ENCODE measurements at places on chromosomes 5 and 9.
A peak's percentile ranks its signal among the peaks of the same experiment; 100 is the strongest.

DNA sequence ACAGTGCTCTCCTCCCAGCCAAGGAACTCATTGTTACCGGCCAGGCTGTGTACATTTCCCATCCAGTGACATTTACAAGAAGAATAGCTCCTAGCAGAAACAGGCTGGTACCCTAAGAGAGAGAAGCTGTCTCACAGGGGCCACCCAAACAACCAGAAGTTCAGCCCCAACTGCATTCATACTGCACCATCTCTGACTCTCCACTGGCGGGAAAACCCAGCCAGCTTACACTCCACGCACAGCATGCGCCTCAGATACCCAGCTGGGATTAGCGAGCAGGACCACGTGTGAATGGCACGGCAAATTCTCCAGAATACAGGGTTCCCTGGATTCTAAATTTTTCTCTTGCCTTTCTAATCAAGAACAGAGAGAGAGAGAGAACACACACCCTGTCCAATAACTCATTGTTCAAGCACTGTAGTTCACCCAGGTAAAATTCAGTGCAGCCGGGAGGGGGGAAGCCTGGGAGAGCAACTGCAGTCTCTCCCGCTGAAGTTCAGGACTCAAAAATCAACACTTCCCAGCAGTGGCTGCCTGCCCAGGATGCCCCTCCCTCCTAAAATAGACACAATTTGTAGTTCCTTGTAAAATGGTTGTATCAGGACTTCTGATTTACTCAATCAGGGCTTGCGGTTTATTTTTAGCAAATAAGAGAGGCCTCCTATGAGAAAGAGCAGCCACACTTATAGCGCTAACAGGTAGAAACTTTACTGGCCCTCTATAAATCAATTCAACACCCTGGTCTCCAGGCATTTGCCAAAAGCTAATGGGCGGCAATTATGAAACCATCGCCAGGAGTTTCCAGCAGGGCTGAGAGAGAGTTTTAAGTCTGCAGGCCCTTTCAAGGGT, 2.2 kb downstream of the COL23A1 start:
- no peak for DNase-seq

- no peak for DNase-seq
Observed at GRCh38 chr5:157648275-157648990, 3.8 kb downstream of the SOX30 start.

DNA sequence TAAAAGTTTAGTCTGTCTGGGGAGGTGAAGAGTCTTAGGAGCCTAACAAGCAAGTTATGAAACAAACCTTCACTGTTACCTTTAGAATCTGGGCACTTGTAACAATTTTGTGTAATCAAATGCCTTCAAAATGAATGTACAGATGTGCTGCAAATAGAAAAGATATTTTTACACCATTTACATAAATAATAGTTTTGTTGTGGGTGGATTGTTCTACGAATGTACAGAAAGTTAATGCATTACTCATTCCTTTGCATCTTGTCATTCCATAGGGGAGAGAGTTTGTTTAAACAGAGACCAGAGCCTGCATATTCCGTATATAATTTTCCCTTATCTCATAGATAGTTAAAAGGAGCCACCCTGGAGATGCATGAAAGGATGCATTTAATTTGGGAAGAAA, 576.9 kb upstream of the SGCD start:
- DNase-seq, result no peak

DNA sequence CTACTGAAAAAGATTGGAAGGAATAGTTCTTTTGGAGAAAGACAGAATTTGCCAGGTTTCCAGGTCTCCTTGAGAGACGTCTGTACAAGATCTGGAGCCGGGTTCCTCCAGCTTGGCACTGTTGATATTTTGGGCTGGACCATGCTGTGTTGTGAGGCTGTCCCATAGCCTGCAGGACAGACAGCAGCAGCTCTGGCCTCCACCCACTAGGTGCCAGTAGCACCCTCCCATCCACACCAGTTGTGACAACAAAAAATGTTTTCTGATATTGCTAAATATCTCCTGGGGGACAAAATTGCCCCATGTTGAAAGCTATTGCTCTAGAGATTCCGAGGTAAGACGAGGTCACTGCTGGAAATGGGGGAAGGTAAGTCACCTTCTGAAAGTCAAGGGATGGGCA, 287.7 kb upstream of the DAP start:
- no peak for DNase-seq

DNA sequence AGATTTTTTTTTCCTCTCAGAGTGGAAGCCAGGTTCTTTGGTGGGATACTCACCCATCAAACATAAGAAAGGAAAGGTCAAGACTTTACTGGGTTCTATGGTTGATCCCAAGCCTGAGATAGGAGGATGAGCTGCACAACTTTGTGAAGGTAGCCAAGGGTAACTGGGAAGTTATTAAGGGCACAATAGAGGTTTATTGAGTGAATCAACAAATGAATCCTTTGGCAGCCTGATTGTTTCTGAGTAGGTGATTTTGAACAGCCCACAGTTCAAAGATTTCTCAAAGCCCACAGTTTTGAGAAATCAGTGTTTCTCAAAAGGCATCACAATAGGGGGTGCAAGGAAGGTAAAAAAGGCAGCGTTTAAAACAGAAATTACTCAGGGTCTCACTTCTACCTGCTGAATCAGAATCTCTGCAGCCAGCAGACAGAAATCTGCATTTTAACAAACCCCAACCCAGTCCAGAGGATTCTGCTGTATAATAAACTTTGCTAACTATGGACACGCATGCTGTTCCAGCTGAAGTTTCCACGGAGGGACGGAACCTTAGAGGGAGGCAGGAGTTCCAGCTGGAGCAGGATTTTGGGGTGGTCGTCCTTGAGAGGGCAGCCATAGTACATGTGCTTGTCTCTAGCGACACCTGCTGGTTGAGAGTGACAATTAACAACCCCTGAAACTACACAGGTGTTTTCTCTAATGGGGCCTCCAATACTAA, 32.7 kb upstream of the FSD1L start:
- DNase-seq, result peak; percentile 51

DNA sequence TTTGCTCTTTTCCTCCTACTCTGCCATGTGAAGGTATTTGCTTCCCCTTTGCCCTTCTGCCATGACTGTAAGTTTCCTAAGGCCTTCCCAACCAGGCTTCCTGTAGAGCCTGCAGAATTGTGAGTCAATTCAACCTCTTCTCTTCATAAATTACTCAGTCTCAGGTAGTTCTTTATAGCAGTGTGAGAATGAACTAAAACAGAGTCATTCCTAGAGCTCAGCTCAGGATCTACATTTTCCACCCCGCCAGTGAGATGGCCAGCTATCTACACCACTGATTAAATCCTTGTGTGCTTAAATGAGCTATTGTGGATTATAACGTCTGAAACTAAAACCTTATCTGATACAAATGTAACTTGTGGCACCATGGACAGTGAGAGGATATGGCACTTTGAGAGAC, 55.0 kb downstream of the FRMD3 start:
- DNase-seq, result no peak

DNA sequence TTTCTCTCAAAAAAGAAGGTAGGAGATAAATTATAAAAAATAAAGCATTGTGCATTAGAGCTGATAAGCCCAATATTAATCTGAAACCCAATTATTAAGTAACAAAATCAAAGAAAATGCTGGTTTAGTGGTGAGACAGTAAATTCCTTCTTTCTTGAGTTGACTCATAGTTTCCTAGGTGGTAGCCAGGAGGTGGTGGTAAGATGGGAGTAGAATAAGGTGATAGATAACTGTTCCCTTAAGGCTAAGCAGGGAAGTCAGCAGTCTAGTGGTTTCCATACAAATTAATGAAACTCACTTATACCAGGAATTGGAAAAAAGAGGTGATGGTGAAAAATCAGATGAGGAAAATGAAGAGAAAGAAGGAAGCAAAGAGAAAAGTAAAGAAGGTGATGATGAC, 23.2 kb downstream of the LYSMD3 start:
- DNase-seq, result no peak

DNA sequence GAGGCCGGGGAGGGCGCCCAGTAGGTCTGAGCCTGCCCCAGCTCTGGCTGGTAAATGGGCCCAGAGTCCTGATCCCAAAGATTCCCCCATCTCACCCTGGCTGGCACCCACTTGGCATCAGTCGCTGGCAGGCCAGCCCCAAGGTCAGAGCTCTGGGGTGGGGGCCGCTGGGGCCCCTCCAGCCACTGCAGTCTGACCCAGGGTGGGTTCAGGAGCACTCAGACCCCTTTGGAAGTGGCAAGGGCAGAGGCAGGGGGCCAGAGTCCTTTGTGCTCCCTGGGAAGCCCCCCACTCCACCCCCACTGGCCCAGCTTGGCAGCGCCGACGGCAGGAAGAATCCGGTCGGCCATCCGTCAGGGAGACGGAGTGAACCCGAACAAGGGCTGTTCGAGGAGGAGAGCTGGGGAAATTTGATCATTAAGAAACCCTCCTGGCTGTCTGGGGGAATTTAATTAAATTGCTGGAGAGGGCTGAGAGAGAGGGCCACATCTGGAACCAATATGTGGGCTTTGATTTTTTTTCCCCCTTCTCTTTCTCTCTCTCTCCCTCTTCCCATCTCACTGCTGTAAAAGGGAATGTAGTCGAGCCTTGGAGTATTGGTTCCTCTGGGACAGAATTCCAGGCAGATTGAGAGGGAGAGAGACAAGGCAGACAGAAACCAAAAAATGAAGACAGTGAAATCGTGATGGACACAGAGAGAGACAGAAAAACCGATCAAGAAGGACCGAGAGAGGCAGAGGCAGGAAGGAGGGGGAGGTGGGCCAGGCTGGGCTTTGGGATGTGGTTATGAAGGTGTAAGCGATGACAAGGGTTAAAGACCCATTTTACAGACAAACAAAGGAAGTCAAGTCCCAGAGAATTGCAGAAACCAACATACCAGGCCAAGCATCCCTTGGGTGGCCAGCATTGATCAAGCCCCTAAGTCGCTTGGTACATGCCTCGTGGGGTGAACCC, 8.1 kb upstream of the ASB6 start:
- DNase-seq, result no peak

GRCh38 chr9:135921749-135922310, 14.5 kb upstream of the CAMSAP1 start:
- DNase-seq, result no peak

GRCh38 chr5:135064235-135064570, 30.2 kb upstream of the PITX1 start:
- no peak for DNase-seq

GRCh38 chr5:146828385-146828784, 50.2 kb downstream of the PPP2R2B start:
- DNase-seq, result no peak

DNA sequence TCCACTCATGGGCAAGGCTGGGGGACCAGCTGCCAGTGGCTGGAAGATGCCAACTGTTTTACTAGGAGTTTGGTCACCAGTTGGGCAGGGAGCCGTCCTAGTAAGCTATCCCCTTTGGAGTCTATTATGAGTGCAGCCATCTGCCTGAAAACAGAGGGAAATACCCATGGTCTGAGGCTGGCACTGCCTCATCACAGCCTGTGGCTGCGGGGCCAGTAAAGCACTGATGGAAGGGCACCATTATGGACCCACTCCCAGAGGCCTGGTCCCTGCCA, 187.2 kb upstream of the PANK3 start:
- DNase-seq, result no peak

GRCh38 chr5:147407094-147407681, 102.7 kb downstream of the DPYSL3 start:
- no peak for DNase-seq

DNA sequence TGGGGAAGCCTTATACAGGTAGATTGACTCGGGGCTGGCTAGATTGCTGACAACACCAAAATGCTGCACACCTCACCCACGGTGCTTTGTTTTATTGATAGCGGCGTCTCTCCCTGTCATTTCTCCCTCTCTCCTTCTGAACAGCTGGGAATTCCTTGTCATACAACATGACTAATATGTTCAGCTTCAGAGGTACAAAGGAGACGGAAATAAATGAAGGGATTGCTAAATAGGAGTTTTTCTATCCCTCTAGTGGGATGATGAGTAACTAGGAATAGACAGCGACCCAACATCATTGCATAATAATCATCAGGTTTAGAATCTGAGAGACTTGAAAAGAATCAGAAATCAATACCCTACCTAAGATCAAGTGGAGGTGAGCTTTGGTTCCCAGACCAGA, 337.7 kb upstream of the PANK3 start:
- DNase-seq, result no peak

GRCh38 chr9:23539311-23539710, 286.7 kb downstream of the ELAVL2 start:
- no peak for DNase-seq

- no peak for DNase-seq
Observed at GRCh38 chr9:115944166-115944948, 209.2 kb upstream of the PAPPA start.

DNA sequence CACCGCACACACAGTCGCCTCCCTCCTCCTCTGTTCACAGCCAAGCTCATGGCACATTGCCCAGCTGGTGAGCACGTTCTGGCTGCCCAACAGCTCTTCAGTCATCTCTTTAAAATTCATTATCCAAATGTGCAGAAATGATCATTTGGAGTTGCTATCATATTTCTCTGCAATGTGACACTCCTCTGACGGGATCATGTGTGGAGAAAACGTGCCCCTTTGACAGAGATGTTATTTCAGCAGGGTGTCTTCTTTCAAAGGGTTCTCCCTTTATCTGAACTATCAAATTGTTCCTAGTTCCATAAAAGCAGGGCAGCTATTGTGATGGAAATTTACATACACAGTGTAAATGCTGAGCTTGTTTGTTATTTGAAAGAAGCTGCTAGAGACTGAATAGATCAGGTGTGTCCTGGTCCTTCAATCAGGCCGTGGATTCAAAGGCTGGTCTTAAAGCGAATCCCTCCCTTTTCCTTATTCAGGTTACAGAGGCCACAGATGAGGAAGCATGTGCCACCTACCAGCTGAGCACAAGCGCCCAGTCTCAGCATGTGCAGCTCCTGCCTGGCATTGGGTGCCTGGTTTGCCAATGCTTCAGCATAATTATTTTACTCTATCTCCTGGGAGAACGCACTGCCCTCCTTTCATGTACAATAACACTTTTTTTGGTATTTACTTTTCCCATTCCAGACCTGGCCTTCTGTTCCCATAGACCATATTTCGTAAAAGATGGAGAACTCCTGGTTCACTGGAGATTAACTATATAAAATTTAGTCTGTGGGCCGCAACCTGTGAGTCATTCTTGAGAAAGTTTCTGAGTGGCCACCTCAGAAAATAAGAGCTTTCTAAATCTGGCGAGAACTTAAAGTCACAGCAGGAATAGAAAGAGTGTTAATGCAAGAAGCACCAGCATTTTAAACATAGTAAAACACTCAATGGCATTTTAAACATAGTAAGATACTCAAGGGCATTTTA, 433.7 kb downstream of the ENC1 start:
- no peak for DNase-seq

- no peak for DNase-seq
Observed at GRCh38 chr5:152601806-152602732, 197.0 kb upstream of the NMUR2 start.

- no peak for DNase-seq
Observed at GRCh38 chr9:127223810-127224177, 40.8 kb upstream of the GARNL3 start.

GRCh38 chr5:109450129-109450877, 40.5 kb upstream of the PJA2 start:
- DNase-seq, result no peak

GRCh38 chr5:57955511-57955910, 472.9 kb upstream of the ACTBL2 start:
- no peak for DNase-seq

DNA sequence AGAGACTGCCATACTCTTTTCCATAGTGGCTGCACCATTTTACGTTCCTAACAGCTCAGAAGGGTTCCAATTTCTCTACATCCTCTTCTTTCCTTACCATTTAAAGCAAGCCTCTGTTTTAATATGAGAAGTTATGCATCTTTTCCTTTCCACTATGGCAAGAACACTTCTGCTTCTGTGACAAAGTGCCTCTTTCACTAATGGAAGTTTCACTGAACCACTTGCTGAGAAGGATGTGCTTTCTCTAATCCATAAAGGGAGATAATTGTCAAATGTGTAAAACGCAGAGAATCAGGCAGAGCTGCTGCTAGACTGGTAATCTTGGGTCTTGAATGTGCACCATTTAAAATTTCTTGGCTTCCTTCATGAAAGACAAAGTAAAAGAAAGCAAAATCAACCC, 131.6 kb downstream of the PJA2 start:
- no peak for DNase-seq

All from T-helper 17 cell (primary cell).